ENCODE measurements at places on chromosomes 1 and 21.

GRCh38 chr1:57324388-57324787 lies 99.5 kb downstream of the DAB1 start:
- DNase-seq = no peak

GRCh38 chr1:55287723-55288122 lies 72.6 kb upstream of the USP24 start:
- DNase-seq = no peak

- DNase-seq = no peak
Observed at GRCh38 chr1:192489748-192490147, 85.8 kb upstream of the RGS1 start.

- DNase-seq = no peak
Observed at GRCh38 chr1:156499842-156500542, 583 bp downstream of the MEF2D start.

DNA sequence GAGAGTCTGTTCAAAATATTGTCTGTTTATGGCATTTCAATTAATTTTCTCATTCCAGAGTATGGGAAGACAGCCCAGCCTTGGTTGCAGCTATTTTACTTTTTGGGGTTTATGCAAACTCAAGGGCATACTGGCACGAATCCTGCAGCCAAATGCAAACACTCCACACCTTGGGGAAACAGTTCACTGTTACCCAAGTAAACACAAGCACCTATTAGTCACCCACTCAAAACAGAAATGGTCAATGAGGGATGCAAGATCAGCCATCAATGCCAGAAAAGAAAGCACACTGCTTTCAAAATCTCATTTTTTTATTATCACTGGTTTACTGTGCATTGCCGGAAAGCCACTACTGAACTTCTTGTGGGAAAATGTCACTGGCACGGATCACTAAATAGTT lies 170.6 kb downstream of the RUNX1 start:
- no peak for DNase-seq

- no peak for DNase-seq
Observed at GRCh38 chr1:93219443-93219842, 38.9 kb downstream of the CCDC18 start.

DNA sequence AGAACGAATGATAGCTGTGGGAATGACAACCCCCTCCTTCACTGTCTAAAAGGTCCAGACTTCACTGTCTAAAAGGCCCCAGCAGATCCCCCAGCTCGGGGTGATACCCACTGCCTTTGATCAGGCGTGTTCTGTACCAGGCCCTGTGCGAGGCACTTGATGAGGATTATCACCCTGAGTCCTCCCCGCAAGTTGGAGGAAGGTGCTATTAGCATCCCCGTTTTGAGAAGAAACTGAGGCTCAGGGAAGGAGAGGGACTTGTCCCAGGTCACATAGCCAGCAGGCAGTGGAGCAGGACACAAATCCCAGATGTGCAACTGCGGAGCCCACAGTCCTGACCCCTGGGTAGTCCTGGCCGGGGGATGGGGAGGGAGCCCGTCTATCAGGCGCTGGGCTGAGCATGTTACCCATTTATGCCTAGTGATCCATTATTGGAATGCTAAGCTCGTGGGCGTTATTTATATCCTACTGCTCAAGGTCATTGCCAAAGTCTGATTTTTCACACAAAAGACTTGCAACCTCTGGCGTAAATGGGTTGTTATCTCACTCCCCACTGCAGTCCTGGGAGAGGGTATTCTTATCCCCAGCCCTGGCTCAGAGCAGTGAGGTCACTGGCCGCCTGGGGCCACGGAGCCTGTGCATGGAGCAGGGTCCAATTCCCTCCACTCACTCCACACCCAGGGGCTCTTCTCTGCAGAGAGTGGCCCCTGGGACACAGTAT lies 722.2 kb downstream of the MATN1 start:
- no peak for DNase-seq

- no peak for DNase-seq
Observed at GRCh38 chr1:53562981-53563379, 103.8 kb downstream of the DMRTB1 start.

GRCh38 chr1:39387452-39387851 lies 104.0 kb upstream of the BMP8A start:
- no peak for DNase-seq

DNA sequence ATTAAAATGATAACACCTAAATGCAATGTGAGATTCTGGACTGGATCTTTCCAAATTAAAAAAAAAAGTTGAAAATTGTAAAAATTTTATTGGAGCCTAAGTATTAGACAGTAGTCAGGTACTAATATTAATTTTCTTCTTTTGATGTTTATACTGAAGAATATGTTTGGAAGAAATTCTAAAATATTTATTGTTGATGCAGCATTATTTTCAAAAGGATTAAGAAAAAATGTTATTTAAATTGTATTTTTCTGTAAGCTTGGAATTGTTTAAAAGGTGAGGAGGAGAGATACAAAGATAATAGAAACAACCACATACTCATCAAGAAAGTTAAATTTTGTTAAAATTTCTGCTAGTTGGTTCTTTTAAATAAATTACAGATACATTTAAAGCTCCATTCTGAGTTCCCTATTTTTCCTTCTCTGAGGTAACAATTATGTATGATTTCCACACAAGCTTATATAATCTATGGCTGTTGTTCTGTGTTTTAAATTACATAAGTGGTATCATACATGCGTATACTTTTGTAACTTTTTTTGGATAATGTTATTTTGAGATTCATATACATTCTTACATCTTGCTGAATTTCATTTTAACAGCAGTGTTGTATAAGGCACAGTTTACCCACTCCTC lies 180.3 kb upstream of the RGS18 start:
- no peak for DNase-seq

GRCh38 chr1:243394601-243395464 lies 139.0 kb downstream of the SDCCAG8 start:
- no peak for DNase-seq

DNA sequence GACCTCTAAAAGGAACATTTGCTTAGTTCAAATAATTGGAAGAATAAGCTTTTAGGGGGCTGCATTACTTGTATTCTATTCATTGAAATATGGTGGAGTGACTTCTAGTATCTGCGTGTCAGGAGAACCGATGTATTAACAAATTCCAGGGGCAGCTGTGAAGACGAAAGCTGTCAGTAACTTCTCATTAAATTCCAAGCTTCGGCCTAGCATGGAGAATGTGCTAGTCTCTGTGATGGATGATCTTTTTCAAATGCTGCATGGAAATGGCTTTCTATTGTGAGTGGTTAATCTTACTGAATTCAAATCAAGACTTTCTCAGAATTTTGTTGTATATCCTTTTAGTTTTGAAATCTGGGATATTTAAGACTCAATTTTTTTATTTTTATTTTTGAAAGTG lies 429.9 kb downstream of the ADGRL2 start:
- DNase-seq = no peak

- DNase-seq = no peak
Observed at GRCh38 chr1:5847013-5847659, 145.1 kb downstream of the NPHP4 start.

DNA sequence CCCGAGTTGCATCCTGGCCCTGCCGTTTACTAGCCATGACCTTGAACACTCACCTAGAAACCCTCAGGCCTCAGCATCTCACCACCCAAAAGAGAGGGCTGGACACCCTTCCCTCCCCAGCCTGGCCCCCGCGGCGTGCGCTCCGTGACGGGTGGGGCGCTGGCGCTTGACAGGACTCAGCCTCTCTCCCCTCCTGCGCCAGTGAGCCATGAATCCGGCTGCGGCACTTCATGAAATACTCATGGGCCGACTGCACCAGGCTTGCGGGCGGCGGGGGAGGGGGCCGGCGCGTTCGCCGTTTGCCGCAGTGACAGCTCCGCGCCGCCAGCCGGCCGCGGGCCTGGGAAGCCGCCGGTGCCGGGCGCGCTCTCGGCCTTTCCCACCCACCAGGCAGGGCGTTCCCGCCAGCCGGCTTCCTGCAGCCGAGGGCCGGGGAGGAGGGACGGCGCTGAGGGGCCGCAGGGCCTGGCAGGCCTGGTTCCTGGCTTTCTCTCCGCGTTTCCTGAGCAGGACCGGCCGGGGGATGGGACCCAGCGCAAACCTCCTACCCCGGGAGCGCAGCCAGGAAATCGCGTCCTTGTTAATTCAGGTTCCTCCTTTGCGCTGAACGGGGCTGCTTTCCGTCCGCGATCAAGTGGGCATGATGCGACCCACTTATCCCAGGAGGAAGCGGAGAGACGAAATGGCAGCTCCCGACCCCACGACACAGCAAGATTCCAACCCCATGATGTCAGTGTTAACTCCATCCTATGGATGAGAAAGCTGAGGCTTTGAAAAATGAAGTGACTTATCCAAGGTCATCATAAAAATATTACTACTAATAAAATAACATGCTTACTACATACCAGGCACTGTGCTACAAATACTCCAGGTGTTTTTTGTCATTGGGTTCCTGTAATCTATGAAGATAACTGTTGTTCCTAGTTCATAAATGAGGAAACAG lies 9.1 kb upstream of the LUZP1 start:
- peak; percentile 6 for DNase-seq

- DNase-seq = no peak
Observed at GRCh38 chr1:213817156-213817555, 170.6 kb upstream of the PROX1 start.

- no peak for DNase-seq
Observed at GRCh38 chr21:34526618-34527290, 14.7 kb upstream of the KCNE1 start.

- DNase-seq = peak; percentile 39
Observed at GRCh38 chr1:223683586-223684487, 18.3 kb upstream of the CAPN8 start.

DNA sequence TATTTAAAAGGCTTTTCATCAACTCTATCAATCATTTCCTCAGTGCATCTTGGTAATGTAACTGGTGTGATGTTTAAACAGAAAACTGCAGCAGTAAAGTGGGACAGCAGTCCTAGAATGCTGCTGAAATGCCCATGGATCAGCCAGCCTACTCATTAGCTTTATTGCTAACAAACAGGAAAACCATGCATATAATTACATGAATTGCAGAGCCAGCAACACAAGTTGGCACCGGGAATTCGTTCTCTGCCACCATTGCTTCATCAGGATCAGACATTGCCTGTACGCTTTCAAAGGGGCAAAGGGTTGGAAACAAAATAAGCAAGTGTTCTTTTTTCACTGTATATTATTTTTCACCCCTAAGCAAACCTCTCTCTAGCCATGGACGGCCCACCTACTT lies 276.2 kb upstream of the LRRC7 start:
- DNase-seq = no peak

Data from activated naive CD4-positive, alpha-beta T cell (primary cell).